ENCODE measurements at places on chromosomes 6 and 20.

GRCh38 chr6:37807656-37808055 lies 11.9 kb upstream of the ZFAND3 start:
- no peak for DNase-seq

DNA sequence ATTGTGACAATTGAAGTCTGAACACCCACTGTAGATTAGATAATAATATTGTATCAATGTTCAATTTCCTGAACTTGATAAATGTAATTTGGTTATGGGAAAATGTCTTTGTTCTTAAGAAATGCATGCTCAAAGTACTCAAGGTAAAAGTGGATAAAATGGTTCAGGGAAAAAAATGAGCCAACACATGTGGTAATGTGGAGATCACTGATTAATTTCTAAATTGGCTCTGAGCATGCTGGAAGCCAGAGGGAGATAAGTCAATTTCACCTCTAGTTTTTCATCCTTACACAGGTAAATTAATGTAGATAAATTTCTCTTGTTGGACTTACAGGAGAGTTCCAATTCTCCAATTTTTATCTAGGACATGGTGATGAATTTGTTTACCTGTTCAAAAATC lies 8.0 kb upstream of the COMMD7 start:
- DNase-seq = no peak

- no peak for DNase-seq
Measured at GRCh38 chr6:85017352-85017751, 253.0 kb upstream of the TBX18 start.

- no peak for DNase-seq
Measured at GRCh38 chr20:61628901-61629601, 377.0 kb downstream of the CDH4 start.

- DNase-seq = no peak
Measured at GRCh38 chr20:40774252-40774651, 85.2 kb upstream of the MAFB start.

- no peak for DNase-seq
Measured at GRCh38 chr6:111763381-111763780, 109.9 kb downstream of the FYN start.

DNA sequence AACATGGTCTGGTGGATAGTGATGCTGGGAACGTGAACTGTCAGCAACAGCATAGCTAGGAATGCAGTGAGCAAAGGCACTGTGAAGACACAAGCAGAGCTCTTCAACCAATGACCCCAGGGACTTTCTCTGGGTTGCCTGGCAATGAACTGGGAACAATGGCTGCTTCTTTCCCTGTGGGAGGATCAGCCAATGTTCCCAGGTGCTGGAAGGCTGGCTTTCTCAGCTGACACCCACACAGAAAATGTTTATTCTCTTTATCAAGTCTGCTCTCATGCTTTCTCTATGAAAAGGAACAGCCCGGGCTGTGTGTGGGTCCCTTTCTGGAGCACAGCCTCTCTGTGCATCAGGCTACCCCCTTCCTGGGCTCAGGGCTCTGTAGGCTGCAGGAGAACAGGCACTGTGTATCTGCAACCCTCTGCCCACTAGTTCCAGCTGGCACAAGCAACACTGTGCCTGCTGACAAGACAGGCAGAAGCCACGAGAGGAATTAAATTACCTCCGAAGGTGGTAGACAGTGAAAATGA lies 54.2 kb downstream of the HFE start:
- DNase-seq = no peak

DNA sequence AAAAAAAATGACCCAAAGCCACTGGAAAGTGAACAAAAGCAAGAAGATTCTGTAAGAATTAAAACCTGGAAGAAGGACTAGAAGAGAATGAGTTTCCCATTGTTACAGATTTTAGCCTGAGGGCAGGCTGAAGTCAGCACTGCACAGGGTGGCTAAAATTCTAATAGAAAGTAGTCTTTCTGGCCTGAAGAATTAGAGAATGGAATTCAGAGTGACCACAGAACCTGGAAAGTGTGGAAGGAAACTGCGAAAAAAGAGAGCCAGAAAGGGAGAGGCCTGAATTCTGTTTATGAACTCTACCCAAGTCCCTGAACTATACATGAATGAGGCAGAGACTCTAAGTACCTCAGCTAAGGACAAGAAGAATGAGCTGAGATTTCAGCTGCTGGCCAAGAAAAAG lies 38.9 kb upstream of the FILIP1 start:
- no peak for DNase-seq

GRCh38 chr20:51423810-51424209 lies 118.7 kb downstream of the NFATC2 start:
- DNase-seq = no peak

- no peak for DNase-seq
Measured at GRCh38 chr6:20203561-20204511, 8.4 kb downstream of the MBOAT1 start.

- no peak for DNase-seq
Measured at GRCh38 chr6:135994857-135995544, 143.5 kb downstream of the PDE7B start.

GRCh38 chr20:38982291-38982690 lies 20.1 kb downstream of the DHX35 start:
- no peak for DNase-seq

- DNase-seq = no peak
Measured at GRCh38 chr6:161476711-161477110, 202.8 kb upstream of the AGPAT4 start.

DNA sequence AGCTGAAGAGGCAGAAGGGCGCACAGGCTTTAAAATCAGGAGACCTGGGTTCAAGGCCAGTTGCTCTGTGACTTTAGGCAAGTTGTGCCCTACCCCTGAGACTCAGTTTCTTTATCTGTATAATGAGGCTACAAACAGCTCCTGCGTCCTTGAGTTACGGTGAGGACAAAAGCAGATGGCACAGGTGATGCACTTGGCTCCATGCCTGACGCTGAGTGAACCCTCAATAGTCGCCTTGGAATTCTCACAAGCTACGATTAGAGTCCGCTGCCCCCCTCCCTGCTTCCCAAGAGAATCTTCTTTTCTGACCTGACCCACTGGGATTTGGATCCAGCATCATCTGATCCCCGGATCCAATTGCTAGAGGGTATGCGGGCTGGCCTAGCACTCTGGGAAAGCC lies 6.4 kb downstream of the KCNG1 start:
- DNase-seq = no peak

- no peak for DNase-seq
Measured at GRCh38 chr6:100913400-100914276, 32.5 kb upstream of the ASCC3 start.

GRCh38 chr6:154852687-154853086 lies 119.5 kb downstream of the SCAF8 start:
- DNase-seq = no peak

- no peak for DNase-seq
Measured at GRCh38 chr6:149474108-149474935, 10.5 kb downstream of the ZC3H12D start.

- DNase-seq = no peak
Measured at GRCh38 chr20:15658295-15658694, 915.0 kb downstream of the KIF16B start.

GRCh38 chr6:79167931-79168694 lies 66.4 kb downstream of the HMGN3 start:
- no peak for DNase-seq

All from cortex of kidney (tissue), 1 donor.